Neuronal stem cell (in vitro differentiated cells): ENCODE measurements at places on chromosomes 2 and 18.

- no peak for DNase-seq
Observed at GRCh38 chr2:15760232-15760910, 168.7 kb downstream of the DDX1 start.

- DNase-seq = no peak
Observed at GRCh38 chr18:335733-336132, 67.9 kb upstream of the THOC1 start.

GRCh38 chr18:44323125-44323524 lies 357.6 kb upstream of the SETBP1 start:
- DNase-seq = no peak

DNA sequence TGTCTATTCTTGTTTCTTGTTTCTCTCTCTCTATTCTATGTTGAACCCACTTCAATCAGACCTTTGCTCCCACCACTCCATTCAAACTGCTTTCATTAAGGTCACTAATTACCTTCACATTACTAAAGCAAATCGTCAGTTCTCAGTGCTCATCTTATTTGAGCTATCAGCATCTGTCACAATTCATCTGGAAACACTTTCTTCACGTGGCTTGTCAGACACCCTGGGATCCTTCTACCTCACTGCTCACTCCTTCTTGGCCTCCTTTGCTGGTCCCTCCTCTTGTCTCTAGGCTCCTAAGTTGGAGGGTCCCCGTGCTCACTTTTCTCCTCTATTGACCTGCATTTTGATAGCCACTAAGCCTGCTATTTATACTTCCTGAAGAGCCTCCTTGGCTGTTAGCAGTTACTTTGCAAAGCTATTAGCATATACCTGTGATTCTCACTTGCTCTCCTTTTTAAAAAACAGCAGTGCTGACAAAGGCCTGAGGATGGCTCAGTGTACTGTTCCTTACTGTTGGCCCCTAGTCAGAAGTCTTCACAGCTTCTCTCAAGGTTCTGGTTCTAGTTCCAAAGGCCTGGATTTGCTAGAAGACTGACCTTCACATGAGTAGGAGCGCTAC lies 80.2 kb downstream of the PLEKHM3 start:
- DNase-seq = no peak

DNA sequence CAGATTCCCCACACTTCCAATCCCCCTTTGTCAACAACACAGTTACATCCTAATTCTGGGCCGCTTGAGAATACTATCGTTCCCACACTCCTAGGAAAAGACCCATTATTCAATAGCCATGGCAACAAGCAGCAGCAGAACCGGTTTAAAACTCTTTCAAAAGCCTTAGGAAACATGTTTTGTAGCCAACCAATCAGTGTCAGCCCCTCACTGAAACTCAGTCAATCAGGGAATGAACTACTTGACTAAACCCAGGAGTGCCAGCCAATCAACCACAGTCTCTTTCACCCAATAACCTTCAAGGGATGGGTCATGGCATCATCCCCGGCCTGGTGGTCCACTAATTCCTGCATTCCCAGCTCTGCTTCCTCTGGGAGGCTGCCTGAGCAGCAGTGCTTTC lies 204.8 kb upstream of the HS6ST1 start:
- no peak for DNase-seq

DNA sequence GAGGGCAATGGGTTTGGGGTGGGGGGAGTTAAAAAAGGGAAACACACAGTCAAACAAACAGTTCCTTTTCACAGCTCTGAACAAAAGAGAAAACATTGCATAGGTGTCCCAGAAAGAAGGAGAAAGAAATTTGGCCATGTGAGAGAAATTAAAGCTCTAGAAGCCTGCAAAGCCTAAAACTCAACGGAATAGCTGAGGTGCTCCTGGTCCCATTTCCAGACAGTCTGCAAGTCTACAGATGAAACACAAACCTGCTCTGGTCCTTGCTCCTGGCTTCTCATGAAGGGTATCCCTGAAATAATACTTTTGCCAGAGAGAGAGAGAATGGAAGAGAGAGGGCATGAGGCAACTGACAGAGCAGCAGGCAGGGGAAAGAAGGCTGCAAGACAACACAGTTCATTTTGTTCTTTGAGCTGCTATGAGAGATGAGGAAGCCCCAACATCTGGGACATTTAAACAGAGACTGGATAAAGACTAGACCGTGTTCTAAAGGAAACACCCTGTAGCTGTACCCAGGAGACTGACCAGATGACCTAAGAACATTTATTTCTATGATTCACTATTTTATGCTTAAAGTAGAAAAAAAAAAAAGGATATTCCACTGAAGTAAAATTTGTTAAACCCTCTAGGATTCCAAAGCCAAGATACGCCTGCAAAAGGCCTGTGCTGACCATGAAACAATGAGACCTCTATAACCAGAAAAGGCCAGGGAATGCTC lies 57.3 kb upstream of the CYP26B1 start:
- DNase-seq = no peak

DNA sequence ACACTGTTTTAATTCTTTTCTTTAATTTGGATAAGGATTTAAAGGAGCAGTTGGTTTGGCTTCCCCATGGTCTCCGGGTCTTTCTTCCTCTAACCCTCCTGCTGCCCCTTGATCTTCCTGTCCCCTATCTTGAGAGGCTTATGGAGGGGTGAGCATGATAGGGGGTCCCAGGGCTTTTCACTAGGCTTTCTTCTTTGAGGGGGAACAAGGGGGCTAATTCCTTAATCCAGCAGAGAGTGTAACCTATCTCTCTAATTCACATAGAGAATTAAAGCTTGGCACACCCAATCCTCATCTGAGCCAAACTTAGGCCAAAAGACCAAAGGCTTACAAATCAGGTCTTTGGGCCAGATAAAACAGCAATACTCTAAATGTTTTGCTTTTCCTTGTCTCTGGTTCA lies 21.5 kb upstream of the C2orf66 start:
- DNase-seq = no peak

DNA sequence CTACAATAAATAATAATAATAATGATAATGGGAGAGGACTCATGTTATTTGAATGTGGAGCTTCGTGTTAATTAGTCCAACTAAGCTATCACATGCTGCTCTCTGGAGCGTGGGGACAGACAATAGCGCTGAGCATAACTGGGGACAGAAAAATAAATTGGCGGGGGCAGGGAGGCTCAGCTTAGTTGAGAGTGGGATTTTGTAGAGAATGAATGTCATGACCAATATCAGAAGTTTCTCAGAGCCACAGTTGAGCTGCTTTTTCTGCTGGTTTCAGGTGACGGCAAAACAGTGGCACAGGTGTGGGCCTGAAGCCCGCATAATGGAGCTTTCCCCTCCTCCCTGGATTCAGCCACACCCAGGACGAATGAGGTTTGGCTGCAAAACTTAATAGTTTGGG lies 111.1 kb upstream of the CAB39 start:
- DNase-seq = no peak

GRCh38 chr2:3078684-3079083 lies 298.9 kb downstream of the EIPR1 start:
- DNase-seq = no peak

DNA sequence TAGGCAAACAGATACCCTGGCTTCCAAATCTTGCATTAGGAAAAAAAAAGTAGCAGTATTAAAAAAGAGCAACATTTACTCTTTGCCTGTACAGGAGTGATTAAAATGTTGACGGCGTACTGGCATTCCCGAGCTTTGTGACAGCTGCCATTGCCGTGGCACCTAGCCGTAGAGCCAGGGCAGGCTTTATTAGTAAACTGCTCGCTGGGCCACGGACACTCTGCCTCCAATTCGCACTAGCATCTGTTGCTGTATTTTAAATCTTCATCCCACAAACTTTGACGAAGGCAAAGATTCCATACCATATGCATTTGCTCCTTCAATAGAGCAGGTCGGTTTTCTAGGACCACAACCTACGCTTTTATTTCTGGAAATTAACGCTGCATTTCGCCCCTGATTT lies 44.5 kb upstream of the EPHA4 start:
- no peak for DNase-seq

DNA sequence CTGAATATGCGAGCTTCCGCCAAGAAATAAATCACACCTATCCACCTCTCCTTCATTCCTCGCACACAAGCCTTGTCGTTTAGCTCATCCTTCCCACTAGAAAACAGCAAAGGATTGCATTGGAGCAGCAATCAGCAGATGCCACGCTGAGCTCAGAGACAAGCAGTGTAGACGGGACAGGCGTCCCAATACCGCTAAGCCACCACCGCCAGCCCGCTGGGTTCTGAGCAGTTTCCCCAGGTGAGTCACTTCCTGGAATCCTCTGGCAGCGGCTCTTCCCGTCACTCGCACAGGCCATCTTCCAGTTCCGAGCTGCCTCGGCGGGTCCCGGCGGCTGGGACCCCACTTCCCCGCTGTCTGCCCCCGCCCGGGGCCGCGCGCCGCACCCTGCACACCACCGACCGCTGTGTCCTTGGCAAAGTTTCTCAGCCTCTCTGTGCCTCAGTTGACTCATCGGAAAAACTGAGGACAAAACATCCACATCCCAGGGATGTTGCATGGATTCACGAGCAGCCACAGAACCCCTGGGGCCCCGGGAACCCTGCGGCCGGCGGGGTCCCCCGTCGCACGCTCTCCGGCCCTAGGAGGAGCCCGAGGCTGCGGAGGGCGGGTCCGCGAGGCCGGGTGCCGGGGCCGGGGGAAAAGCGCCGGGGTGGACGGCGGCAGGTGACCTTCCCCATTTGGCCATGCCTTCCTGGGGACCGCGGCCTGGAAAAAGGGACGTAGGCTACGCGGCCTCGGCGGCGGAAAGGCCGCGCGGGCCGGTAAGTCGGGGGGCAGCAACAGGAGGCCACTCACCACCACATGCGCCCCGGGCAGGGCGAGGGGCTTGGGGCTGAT lies 573 bp downstream of the KDSR start:
- peak; percentile 14 for DNase-seq

- DNase-seq = no peak
Observed at GRCh38 chr2:190344276-190344827, 963 bp downstream of the INPP1 start.

GRCh38 chr2:79782576-79783452 lies 270.0 kb downstream of the CTNNA2 start:
- peak; percentile 26 for DNase-seq

GRCh38 chr2:26807788-26808460 lies 22.1 kb downstream of the CENPA start:
- DNase-seq = peak; percentile 24

- DNase-seq = no peak
Observed at GRCh38 chr18:12782521-12782920, 79.7 kb downstream of the PSMG2 start.

DNA sequence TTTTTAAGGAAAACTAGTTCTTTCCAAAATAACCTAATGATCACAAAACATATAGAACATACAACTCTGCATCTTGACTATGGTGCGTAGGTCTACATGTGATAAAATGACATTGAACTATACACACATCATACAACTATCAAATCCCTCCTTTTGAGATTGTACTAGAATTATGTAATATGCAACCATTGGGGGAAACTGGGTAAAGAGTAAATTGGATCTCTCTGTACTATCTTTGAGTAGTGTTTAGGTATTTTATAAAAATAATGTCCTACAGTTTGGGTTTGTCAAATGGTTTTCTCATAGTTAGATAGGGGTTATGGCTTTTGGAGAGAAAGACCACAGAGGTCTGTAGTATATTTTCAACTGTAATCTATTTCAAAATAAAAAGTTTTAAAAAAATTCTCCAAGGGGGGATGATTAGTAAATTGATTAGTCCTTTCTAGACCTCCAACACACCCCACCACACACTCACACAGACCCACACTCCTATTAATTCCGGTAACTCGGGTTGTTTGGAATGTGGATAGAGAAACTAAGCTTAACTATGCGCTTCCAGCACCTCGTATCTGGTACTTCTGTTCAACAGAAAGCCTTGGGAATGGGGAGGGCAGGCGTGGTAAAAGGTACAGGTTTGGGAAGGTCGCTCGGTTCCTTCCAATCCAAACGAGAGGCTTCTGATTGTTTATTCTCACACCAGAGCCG lies 695 bp upstream of the BIRC6 start:
- no peak for DNase-seq

GRCh38 chr2:19659024-19659792 lies 242.6 kb downstream of the TTC32 start:
- no peak for DNase-seq

- no peak for DNase-seq
Observed at GRCh38 chr2:101946372-101947039, 45.3 kb upstream of the IL1R2 start.

GRCh38 chr2:29213888-29214291 lies 98.7 kb downstream of the CLIP4 start:
- DNase-seq = no peak

- DNase-seq = no peak
Observed at GRCh38 chr2:8212239-8212638, 469.6 kb upstream of the ID2 start.
